ENCODE measurements at places on chromosomes 5 and 9. TPM values are rescaled to one million over a fixed set of nuclear protein-coding genes. Genes with fewer than 3 reads are reported as not detected.

- DNase-seq = no peak
Observed at GRCh38 chr5:92559781-92560180, 1021.2 kb downstream of the NR2F1-AS1 start.

- DNase-seq = no peak
Observed at GRCh38 chr9:137439158-137439714, 1.9 kb downstream of the ENTPD8 start.

DNA sequence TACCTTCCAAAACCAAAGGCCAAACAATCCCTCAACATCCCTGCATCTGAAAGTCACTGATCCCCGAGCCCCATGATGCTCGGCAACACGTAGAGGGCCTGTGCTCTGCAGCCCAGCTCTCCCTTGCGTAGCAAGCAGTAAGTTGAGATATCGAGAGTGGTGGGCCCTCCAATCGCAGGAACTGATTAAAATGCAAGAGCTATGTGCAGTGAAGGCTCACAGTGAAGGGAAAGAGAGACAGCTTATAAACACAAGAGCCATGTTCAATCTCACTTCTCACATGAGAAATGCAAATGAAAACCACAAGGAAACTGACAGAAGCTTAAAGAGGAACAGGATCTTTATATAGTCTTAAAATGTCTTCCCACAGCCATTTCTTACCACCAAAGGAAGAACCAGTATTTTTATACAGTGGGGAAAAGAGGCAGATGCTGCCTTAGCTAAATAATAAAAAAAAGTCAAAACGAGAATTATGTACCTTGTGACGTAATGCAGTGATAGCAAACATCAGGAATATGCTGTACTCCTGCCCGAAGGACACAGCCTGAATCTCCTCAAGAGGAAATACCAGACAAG, 24.6 kb downstream of the TTF1 start:
- DNase-seq = no peak

DNA sequence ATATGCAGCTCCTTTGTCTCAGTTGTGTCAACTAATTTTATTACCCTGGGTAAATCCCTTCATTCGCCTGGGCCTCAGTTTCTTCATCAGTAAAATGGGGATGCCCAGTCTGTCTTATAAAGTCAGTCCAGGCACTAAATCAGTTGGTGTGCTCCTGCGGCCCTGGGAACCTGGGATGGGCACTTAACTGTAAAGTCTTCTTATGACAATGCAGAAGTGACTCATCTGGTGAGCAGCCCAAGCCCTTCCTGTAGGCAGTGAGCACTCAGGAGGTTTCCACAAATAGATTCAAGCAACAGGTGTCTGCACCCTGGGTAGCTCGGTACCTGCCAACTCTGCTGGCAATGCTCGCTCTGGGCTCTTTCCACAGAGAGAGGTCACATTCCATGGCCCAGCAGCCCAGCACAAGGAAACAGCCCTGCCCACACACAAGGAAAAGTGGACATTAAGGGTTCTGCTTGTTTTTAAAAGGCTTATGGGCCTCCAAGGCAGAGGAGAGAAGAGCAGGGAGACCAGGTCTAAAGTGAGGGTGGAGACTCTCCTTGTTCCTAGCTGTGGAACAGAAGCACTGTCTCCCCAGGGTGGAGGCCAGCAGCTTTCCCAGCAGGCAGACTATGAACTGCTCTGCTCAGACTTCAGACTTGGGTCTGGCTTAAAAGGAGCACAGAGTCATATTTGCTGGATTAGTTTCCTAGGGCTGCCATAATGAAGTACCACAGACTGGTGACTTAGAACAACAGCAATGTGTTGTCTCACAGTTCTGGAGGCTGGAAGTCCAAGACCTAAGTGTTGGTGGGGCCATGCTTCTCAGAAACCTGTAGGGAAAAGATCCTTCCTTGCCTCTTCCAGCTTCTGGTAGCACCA, 89.7 kb upstream of the ADRA1B start:
- no peak for DNase-seq

The PGM5 gene
- total RNA-seq = 28.4 TPM

- DNase-seq = no peak
Observed at GRCh38 chr9:79661279-79661678, 89.5 kb downstream of the TLE4 start.

The ARRDC1 gene
- 30.6 TPM for total RNA-seq

All from sciatic nerve (tissue), 2 donors.